ENCODE measurements at places on chromosomes 1 and 21. TPM values are rescaled to one million over a fixed set of nuclear protein-coding genes. Genes with fewer than 3 reads are reported as not detected.
A peak's percentile ranks its signal among the peaks of the same experiment; 100 is the strongest.

PADI6 gene
- not detected for polyA plus RNA-seq

DNA sequence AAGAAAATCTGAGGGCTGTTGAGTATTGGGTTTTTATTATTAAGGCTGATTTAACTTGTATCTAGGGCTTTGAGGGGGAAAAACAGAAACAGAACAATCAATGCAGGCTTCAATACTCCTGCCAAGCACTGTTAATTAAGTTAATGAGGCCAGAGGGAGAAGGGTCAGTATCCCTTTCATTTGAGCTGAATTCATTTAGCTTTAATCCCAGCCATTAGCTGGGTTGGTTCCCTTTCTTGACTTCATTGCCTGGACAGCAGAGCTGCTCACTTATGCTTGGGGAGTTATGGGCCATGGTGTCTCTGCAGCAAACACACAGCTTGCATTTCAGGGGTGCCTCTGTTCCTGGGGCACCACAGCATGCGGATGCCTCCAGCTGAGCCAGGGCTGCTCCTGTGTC lies 16.3 kb downstream of the TLR5 start:
- no peak overlapping the region for H3K27ac ChIP-seq
- no peak overlapping the region for H3K4me3 ChIP-seq
- DNase-seq: no peak
- no peaks in the 10 kb centered on the region for H3K36me3 ChIP-seq

TMEM52 gene
- 1.7 TPM for polyA plus RNA-seq

DNA sequence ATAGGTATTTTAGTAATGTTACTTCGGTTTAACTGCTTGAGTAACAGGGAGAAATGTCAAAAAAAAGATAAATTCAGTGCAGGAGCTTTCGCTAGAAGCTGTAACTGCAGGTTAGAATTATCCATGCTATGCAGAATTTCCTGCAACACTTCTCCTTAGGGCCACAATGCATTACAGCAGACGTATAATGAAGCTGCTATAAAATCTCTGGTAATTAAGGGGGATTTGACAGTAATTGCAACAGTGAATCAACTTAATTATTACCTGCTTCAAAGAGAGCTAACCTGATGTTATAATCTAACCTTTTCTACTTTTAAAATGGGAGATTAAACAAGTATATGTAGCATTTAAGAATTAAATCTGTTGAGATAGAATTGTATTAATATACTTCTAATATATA lies 92.6 kb downstream of the ATG4C start:
- peaks cover 2% of the 10 kb centered on the region for H3K27me3 ChIP-seq
- no peak overlapping the region for H3K4me3 ChIP-seq
- peaks cover 2% of the 10 kb centered on the region for H3K4me1 ChIP-seq
- no peak overlapping the region for H3K27ac ChIP-seq

DNA sequence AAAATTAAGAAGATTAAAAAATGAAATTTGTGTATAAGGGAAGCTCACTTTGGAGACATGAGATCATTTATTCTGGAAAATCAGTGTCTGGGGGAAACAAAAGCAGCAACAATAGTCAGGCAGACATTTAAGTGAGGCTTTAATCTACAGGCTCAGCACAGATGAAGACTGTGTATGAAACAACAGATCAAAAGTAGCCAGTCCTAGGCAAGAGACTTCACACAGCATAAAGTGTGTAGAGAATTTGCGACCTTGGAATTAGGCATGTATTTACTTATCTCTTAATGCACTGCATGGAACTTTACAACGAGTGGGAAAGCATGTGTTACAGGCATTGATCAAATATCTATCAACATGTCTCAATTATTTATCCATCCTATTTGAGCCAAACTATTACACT lies 1099.9 kb downstream of the PLA2G4A start:
- H3K27ac ChIP-seq: peak overlapping the region; percentile 27

GRCh38 chr1:43232074-43232473 lies 37.7 kb upstream of the TMEM125 start:
- peak; percentile 90 for DNase-seq
- H3K27me3 ChIP-seq: no peaks in the 10 kb centered on the region
- H3K4me3 ChIP-seq: no peak overlapping the region
- H3K36me3 ChIP-seq: no peaks in the 10 kb centered on the region

MASP2 gene
- not detected for polyA plus RNA-seq

DNA sequence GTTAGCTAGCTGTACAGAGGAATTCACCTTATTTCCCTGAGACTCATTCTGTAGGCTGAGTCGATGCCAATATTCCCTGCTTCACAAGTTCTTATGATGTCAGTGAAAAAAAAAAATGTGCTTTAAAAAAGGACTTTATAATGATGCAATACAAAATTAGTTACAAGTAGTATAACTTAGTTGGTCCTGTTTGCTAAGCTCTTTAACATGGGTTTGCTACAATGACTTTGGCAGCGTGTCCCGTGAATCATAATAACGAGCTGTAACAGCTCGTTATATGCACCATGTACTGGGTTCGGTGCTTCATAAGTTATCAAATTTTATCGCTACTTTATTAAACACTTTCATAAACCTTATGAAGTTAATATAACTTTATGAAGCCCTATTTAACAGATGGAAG lies 349.7 kb downstream of the LMX1A start:
- H3K27me3 ChIP-seq: no peaks in the 10 kb centered on the region
- no peaks in the 10 kb centered on the region for H3K36me3 ChIP-seq
- H3K27ac ChIP-seq: no peak overlapping the region
- DNase-seq: no peak

TRIM17 gene
- not detected for polyA plus RNA-seq

- no peak for DNase-seq
- no peak overlapping the region for H3K27ac ChIP-seq
- no peaks in the 10 kb centered on the region for H3K36me3 ChIP-seq
- no peak overlapping the region for H3K4me3 ChIP-seq
Observed at GRCh38 chr21:34958040-34958439, 91.1 kb downstream of the RUNX1 start.

GRCh38 chr1:157150631-157151030 lies 12.4 kb upstream of the ETV3 start:
- peaks cover 5% of the 10 kb centered on the region for H3K27me3 ChIP-seq
- peaks cover 23% of the 10 kb centered on the region for H3K4me1 ChIP-seq
- no peaks in the 10 kb centered on the region for H3K36me3 ChIP-seq
- H3K27ac ChIP-seq: no peak overlapping the region
- H3K4me3 ChIP-seq: no peak overlapping the region

GRCh38 chr1:66292944-66293343 lies 241.0 kb upstream of the SGIP1 start:
- H3K36me3 ChIP-seq: no peaks in the 10 kb centered on the region
- no peak for DNase-seq
- H3K4me3 ChIP-seq: no peak overlapping the region
- no peaks in the 10 kb centered on the region for H3K4me1 ChIP-seq

- H3K27me3 ChIP-seq: peaks cover 10% of the 10 kb centered on the region
- H3K36me3 ChIP-seq: no peaks in the 10 kb centered on the region
- DNase-seq: no peak
- H3K4me1 ChIP-seq: no peaks in the 10 kb centered on the region
- H3K4me3 ChIP-seq: no peak overlapping the region
Observed at GRCh38 chr1:179808503-179808902, 65.4 kb downstream of the FAM163A start.

TMEM61 gene
- polyA plus RNA-seq: not detected

DNA sequence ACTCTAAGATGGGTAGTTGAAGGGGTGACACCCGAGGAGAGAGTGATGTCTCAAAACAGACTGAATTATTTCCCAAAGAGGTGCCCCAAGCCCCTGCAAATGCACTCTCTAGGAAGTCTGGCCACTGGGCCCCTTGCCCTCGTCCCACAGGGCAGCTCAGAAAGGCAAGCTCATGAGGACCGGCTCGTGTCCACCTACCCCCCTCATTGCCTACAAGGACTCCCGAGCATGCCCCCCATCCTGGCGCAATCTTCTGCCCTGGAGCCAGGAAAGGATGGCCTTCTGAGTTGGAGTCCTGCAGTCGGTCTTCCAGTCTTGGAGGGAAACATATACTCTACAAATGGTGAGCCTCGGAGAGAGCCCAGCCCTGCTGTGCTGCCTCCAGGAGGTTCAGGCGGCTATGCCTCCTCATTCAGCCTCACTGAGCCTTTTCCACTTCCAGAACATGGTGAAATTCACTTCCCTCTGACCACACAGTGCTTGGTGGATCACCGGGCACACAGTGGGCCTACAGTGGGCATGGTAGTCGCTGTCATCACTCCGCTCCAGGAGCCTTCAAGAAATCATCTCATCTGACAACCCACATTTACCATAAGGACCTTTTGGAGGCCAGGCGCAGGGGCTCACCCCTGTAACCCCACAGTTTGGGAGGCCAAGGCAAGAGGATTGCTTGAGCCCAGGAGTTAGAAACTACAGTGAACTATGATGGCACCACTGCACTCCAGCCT lies 5.8 kb upstream of the WNT3A start:
- no peak overlapping the region for H3K4me3 ChIP-seq
- no peak for DNase-seq
- no peaks in the 10 kb centered on the region for H3K4me1 ChIP-seq

DNA sequence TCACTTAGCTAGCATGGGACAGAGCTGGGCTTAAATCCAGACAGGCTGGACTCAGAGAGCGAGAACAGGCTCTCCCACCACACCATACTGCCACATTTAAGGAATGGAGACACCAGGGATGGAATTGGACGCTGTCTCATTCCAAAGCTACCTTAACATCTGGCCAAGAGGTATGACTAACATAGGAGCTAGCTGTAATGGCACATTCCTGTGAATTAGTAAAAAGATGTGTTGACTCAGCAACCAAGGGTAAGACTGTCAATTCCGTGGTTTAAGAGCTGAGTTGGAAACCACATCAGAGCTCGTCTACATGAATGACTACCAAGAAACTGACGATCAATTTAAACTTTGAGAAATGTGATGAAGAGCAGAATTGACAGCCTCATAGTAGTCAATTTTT lies 8.3 kb upstream of the TNFRSF9 start:
- no peaks in the 10 kb centered on the region for H3K27me3 ChIP-seq
- H3K4me1 ChIP-seq: peaks cover 8% of the 10 kb centered on the region
- no peaks in the 10 kb centered on the region for H3K36me3 ChIP-seq
- no peak overlapping the region for H3K4me3 ChIP-seq
- no peak overlapping the region for H3K27ac ChIP-seq

GRCh38 chr1:22671999-22672398 lies 19.0 kb downstream of the C1QB start:
- peaks cover 17% of the 10 kb centered on the region for H3K27me3 ChIP-seq
- H3K4me3 ChIP-seq: no peak overlapping the region
- no peak overlapping the region for H3K27ac ChIP-seq
- no peak for DNase-seq
- no peaks in the 10 kb centered on the region for H3K36me3 ChIP-seq

DNA sequence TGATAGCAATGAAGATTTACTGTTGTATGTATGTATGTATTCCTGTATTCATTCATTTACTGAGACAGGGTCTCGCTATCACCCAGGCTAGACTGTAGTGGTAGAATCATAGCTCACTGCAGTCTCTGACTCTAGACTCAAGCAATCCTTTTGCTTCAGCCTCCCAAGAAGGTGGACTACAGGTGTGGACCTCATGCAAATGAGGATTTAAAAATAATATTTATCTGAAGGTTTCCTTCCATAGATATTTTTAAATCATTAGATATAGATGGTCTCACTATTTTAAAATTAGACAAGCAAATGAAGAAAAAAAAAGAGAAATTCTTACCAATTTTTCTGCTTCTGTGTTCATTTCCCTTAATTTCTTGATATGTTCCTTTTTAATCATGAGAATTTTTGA lies 27.0 kb downstream of the MIXL1 start:
- H3K27ac ChIP-seq: no peak overlapping the region
- no peaks in the 10 kb centered on the region for H3K27me3 ChIP-seq
- H3K4me3 ChIP-seq: no peak overlapping the region
- no peaks in the 10 kb centered on the region for H3K4me1 ChIP-seq
- no peaks in the 10 kb centered on the region for H3K36me3 ChIP-seq
- DNase-seq: no peak

DNA sequence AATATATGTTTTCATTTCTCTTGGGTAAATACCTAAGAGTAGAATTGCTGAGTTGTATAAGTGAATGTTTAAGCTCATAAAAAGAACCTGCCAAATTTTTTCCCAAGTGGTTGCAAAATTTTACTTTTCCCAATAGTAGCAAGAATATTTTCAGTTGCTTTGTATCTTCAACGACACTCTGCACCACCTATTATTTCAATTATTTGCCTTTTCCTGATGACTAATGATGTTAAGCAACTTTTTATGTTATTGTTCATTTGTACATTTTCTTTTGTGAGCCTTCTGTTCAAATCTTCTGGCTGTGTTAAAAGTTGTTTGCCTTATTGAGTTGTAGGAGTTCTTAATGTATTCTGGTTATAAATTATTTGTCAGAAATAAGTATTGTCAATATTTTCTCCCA lies 299.1 kb upstream of the NRIP1 start:
- no peaks in the 10 kb centered on the region for H3K27me3 ChIP-seq
- no peak overlapping the region for H3K4me3 ChIP-seq
- no peaks in the 10 kb centered on the region for H3K36me3 ChIP-seq
- DNase-seq: peak; percentile 12
- peaks cover 18% of the 10 kb centered on the region for H3K4me1 ChIP-seq
- no peak overlapping the region for H3K27ac ChIP-seq

DNA sequence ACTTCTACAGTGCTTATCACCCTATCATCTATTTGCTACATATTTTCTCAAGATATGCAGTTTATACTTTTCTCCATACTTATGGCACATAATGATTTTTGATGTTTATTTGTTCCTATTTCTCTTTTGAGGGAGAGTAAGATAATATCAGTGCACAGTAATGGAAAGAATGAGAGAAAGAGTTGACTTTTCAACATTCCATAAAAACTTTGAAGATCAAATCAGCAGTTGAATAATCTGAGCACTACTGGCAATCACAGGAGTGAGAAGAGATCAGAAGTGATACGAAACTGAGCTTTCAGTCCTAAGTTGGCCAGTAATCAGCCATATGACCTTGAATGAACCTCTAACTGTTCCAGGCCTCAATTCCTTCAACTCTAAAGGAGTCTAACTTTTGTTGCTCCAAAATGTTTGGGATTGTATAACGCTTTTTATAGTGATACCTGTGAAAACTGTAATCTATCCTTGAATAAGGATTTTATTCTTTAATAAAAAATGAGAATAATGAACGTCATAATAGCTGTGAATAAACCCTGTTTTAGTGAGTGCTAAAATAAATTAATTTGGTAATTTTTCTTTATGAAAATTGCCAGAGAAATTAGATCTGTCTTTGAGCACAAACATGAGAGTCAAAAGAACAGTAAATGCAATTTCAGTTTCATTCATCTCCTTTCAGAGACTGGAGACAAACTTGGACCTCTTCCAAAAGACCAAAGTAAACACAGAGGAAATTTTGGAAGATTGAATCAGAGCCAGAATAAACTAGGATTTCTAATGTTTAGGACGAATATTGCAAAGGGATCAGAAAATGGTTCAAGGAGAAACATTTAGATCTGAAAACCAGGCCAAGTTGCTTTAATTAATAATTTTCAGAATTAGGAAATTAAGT lies 309.9 kb downstream of the ADGRL2 start:
- no peaks in the 10 kb centered on the region for H3K27me3 ChIP-seq
- H3K4me1 ChIP-seq: no peaks in the 10 kb centered on the region
- DNase-seq: peak; percentile 39
- no peaks in the 10 kb centered on the region for H3K36me3 ChIP-seq
- H3K27ac ChIP-seq: no peak overlapping the region

GRCh38 chr1:87851490-87851889 lies 522.8 kb downstream of the LMO4 start:
- H3K4me3 ChIP-seq: no peak overlapping the region
- H3K36me3 ChIP-seq: no peaks in the 10 kb centered on the region
- DNase-seq: no peak

Data from endothelial cell of umbilical vein (primary cell).